ENCODE measurements at places on chromosomes 4 and X.

DNA sequence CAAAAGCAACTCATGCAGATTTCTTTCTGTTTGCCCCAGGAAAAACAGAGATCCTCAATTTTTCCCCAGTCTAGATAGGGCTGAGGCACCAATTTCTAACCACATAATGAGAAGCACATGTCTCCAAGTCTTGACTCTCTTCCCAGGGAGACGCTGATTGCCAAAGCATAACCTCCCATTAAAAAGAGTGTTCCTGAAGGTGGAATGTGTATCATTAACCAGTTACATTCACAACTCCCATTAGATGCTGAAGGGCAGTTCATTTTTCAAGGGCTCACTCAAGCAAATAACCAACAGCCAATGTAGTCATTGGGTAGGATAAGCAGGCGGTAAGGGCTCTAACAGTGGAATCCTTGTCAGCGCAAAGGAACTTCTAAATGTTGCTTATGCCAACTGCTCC, 27.5 kb downstream of the TMEM47 start:
- DNase-seq = no peak

DNA sequence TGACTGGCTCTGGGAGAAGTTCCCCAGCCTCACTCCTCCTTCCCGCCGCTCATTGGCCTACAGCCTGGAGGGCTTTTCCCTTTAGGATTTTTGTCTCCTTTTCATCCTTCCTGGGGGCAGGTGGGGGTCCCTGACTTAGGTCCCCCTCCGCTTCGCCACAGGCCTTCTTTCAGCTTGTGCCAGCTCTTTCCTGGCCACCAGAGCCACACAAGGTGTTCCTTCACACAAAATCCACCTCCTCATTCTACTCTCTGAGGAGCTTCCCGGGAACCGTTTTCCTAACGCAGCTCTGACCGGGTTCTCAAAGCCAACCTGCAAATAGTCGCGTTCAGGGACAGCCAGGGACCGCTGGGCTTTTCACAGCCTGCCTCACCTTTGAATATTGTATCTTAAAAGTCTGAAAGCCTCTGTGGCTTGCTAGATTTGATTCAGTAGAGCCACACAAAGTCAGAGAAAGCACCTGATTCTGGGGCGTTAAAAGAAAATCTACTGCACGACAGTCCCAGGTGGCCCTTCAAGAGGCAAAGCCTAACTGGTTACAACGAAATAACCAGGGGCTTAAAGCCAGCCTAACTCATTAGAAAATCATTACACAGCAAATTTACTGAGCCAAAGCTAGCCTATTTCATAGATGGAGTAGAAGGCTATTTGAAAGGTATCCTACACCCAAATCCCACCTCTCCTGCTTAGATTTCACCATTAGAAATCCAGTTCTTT, 731 bp upstream of the GPC3 start:
- DNase-seq = no peak

GRCh38 chrX:119643696-119644095, 37.5 kb upstream of the NKRF start:
- DNase-seq = no peak

DNA sequence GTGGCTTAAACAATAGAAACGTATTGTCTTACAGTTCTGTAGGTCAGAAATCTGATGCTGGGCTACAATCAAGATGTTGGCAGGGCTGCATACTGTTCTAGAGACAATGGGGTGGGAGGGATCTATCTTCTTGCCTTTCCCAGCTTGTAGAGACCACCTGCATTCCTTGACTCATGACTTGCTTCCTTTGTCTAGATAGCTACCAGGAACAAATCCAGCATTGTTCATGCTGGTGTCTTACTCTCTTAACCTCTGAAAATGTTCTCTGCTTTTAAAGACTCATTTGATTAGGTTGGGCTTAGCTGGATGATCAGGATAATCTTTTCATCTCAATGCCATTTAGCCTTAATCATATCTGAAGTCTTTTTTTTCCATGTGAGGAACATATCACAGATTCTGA, 169.0 kb downstream of the ZNF330 start:
- DNase-seq = no peak

GRCh38 chr4:187209921-187210613, 486.4 kb upstream of the FAT1 start:
- DNase-seq = no peak

DNA sequence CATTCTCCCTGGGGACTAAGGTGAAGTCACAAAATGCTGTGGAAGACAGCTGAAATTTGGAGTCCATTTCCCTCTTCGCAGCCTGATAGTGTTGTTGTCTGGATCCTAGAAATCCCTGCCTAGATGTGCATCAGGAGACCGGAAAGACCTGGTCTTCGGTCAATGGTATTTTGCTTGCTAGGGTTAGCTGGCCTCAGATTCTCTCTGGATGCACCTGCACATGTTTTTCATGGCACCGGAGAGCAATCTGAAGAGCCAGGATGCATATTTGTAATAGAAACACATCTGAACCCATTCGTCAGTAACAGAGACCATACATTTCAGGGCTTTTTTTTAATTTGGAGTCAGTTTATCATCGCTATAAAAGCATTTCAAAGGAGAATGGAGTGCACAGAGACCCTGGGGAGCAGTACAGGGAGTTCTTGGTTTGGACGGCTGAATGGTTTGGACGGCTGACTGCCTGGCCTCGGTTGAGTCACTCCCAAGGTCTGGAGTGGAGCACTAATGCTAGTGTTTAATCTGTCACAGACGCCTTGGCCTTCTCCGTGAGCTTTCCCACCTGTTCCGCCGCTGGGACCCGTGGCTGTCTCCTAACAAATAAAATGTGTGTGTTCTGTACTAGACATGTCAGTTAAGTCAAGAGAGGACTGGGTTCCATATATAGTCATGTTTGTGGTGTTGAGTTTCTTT, 7.5 kb upstream of the PDLIM3 start:
- DNase-seq = no peak

DNA sequence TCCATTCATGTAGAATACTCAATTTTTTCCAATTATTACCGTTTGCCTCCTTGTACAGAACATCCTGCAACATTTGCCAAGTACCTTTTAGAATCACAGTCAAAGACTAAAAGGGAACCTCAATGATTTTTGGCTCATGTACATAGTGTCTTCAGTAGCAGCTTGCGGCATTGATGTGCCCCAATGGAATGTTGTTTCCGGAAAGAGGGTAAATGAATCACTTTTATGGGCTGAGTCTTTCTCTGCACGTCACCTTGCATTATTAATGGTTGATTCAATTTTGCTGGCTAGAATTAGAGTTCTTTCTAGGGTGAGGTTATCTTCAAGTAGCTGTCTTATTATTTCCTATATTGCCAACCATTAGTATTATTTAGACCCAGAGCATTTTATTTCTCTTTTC, 116.9 kb upstream of the GABRA2 start:
- no peak for DNase-seq

- DNase-seq = no peak
Observed at GRCh38 chr4:165152527-165152926, 39.9 kb upstream of the TMEM192 start.

GRCh38 chrX:37787423-37787869, 7.6 kb downstream of the CYBB start:
- DNase-seq = no peak

DNA sequence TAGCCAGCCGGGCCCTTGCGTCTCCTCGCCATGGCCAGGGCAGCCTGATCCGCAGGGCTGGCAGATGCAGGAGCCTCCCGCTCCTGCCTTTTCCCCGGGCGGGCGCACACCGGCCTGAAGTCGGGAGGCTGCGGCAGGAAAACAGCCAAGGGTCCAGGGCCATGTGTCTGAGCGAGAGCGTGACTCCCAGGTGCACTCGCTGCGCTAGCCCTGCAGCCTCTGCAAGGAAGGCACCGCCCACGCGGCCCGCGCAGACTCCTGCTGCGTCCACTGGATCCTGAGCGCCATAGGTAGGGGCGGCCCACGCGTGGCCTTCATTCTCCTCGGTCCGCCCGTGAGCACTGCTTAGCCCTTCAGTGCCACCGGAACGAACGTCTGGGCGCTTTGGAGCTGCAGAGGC, 379.9 kb downstream of the TRAM1L1 start:
- DNase-seq = no peak

DNA sequence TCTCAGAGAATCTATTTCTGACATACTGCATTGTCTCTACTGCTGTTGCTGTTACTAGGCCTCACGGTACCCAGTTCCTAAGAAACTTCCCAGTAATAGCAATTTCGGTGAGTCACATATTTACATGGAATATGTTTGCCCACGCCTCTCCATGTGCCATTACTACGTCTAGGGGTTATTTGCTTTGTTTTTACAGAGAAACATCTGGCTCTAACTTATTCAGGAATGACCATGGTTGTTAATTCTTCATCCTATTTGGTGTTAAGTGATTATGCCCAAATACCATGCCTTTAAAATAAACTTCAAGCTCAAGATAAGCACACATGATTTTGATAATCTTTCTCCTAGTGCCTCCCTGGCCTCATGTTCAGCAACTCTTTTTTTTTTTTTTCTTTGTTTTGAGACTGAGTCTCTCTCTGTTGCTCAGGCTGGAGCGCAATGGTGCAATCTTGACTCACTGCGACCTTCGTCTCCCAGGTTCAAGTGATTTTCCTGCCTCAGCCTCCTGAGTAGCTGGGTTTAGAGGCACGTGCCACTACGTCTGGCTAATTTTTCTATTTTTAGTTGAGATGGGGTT, 101.0 kb upstream of the HS3ST1 start:
- no peak for DNase-seq

- no peak for DNase-seq
Observed at GRCh38 chr4:184473499-184474262, 669 bp downstream of the IRF2 start.

DNA sequence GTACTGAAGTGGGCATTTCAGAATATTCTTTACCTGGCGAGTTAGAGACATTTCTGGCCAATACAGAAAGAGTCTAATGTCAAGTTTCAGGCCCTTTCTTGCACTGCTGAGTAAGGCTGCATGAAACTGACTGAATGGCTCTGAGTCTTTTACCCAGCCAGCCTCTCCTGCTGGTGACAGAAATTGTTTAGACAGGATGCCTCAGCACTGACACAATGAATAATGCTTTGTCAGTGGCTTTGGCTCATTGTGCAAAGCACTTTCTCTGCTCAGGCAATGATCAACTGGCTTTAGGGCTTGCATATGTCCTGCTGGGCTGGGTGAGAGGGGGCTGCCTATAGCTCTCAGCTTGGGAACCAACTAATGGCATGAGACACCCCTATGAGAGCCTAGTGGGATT, 45.5 kb downstream of the CLNK start:
- no peak for DNase-seq

- no peak for DNase-seq
Observed at GRCh38 chr4:137994853-137995252, 247.3 kb downstream of the SLC7A11 start.

GRCh38 chrX:97858592-97858991, 974.9 kb downstream of the RPA4 start:
- DNase-seq = no peak

GRCh38 chr4:54095110-54095825, 4.7 kb upstream of the GSX2 start:
- no peak for DNase-seq

DNA sequence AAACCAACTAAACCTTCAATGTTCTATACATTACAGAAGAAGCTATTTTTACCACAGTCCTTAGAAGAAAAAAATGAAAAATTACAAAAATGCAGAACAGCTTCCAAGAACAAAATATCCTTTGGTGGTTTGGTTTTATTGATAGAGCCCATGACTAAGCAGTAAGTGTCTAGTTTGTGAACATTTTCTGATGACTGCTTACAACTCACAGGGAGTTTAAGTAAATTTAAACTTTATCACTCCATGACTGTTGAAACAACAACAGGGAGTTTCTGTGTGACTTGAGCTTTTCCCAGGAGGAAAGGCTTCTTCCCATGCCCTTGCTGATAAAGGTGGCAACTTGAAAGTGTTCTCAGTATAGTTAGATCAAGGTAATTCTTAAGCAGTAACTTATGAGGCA, 2.9 kb downstream of the PF4 start:
- no peak for DNase-seq

DNA sequence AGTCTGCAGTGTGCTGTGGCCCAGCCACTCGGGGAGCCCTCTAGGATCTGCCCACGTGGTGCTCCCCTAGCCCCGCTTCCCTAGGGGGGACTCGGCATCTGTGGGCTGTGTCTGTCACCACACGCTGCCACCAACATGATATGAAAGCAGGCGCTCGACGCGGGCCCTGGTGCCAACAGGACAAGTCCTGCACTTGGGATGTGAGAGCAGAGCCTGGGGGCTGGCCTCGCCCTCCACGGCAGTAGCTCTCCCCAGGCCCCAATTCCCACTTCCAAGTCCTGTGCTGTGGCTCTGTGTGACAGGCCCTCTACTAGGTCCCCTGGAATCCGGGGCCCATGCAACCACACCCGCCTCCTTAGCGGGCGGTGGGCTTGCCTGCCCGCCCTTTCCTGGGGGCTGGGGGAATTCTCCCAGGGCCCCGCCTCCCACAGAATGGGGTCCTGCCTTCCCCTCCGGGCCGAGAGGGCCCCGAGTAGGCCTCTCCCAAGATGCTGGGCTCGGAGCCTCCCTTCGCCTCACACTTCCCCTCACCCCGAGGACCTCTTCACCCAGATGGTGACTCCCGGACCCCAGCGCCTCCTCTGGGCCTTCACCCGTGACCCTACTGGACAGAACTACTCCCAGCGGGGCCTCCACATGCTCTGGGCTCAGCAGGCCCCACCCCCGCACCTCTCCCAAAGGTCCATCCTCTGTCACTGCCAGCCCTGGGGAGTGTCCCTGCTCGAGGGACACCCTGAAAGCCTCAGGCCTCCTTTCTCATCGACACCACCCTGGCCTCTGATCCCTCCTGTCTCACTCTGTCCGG, 11.2 kb downstream of the LRPAP1 start:
- no peak for DNase-seq

DNA sequence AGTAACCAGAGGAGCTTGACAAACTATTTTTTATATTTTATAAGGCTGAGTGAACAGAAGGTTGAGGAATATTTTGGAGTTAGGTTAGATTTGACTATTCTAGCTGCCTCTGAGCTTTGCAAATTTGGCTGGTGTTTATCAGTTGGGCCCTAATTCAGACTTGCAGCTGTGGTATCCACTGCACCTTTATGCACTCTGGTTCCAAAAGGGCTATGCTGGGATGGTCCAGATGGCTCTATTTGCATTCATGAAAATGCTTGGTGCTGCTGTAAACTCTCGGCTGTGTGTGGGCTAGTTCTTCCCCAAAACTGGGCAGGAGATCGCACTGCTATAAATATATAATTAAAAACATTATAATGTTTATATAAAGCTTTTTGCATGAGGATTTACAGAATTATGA, 106.3 kb downstream of the REPS2 start:
- no peak for DNase-seq

GRCh38 chr4:84800256-84800655, 166.2 kb downstream of the WDFY3 start:
- no peak for DNase-seq

GRCh38 chr4:140373328-140374129, at the start of gene SCOC:
TSS of gene SCOC (plus strand) at chr4:140373646. CDS start at chr4:140379171, 5,525 bp downstream.
- peak; percentile 94 for DNase-seq

GRCh38 chr4:165288639-165289422, 38.6 kb upstream of the MSMO1 start:
- no peak for DNase-seq

GRCh38 chr4:106512706-106513105, 144.1 kb upstream of the GIMD1 start:
- DNase-seq = no peak

DNA sequence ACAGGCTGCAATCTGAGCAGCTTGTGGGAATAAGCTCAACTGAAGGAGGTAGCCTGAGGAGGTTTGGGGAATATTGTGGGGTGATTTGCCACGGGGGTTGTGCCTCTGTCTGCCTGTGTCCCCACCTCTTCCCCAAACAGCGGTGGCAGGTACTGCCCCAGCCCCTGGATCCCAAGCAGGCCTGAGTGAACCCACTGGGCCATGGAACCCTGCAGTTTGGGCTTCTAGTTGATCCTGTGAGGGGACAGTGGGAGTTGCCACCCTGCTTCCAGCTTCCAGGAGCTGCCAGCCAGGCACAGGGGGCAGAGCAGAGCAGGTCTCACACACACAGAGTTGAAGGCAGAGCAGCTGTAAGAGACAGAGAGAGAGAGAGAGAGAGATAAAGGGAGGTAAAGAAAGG, 97.4 kb downstream of the PJA1 start:
- DNase-seq = no peak

Measured in activated CD8-positive, alpha-beta memory T cell treated with anti-CD3 and anti-CD28 coated beads for 1 hour (primary cell).